RWPE1 (cell line): ENCODE measurements at places on chromosomes 6 and 20.

DNA sequence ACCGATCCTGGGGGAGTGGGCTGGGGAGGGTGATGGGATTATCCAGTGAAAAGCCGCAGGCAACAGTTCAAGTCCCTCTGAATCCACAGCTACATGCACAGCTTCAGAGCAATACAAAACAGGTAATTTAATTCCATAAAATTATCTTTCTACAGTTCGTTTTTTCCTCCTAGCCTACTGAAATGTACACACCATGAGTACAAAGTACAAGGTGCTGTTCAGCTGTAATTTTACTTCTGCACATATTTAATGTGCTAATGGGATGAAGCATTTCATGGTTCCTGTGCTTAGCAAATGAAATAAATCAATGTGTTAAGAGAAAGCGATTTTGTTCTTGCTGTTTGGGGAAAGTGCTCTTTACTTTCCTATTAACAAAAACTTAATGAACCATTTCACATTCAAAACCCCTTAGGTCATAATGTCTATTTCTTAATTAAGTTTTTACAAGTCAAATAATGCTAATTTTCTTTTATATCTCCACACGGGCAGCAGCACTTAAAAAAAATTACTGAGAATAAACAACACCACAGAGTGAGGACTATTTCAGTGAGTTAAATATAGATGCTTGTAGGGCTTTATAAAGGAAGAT is 71.8 kb downstream of the INSM1 start:
- DNase-seq = no peak

DNA sequence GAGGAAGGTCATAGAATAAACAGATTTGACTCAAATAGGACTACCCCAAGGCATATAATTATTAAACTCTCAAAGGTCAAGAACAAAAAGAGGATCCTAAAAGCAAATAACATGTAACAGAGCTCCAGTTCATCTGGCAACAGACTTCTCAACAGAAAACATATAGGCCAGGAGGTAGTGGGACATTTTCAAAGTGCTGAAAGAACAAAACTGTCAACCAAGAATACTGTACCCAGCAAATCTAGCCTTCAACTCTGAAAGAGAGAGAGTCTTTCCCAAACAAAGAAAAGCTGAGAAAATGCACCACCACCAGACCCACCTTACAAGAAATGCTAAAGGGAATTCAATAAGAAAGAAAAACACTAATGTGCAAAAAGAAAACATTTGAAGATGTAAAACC is 11.9 kb downstream of the NQO2 start:
- DNase-seq = no peak

GRCh38 chr6:137877606-137878005 is 10.5 kb downstream of the TNFAIP3 start:
- no peak for DNase-seq

- DNase-seq = no peak
Observed at GRCh38 chr6:53476964-53477363, 67.9 kb downstream of the GCLC start.

GRCh38 chr20:36833275-36834020 is 42.5 kb upstream of the TLDC2 start:
- DNase-seq = no peak

DNA sequence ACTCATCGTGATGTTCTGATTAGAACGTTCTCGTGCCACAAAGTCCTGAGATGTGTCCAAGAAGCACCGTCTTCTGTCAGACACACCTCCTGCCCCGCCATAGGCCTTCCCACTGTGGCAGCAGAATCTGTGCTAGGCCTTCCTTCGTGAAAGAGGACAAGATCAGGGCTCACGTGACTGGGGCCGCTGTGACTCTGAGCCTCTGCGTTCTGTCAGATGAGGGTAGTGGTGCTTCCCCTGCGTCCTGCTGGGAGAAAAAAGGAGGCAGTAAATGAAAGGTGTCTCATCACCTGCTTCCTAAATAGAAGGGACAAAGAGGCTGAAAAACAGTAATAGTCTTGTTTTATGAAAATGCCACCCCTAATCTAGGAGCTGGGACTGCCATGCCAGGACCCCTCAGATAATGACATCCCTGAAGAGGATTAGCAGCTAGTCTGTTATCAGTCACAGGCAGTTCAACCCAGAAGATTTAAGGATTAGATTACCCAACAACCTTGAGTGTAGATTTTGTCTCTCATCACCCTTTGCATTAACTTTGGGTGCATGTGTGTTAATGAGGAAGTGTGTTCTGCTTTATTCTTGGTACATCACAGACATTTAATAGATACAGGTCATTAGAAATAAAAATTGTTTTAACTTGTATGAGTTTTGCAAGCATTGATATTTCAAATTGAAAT is 4.1 kb downstream of the DNAJC5 start:
- no peak for DNase-seq

DNA sequence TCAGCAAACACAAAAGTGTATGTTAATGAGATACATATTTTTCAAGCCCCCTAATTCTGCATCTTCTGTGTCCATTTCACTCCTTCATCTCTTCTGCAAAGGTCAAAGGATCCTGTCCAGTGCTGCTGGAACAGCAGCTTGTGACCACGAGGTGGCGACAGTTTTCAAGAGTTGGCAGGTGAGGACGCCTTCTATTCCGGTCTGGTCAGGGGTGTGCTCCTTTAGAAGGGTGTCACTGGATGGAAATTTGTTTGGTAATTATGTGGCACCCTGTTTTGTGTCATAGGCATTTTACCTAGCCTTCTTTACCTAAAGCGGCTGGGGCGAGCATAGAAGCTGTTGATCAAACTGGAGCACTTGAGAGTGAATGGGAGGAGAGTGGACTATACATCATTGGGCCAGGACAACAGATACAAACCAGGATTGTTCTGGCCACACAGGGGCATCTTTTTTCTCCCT is 32.9 kb upstream of the ERVFRD-1 start:
- DNase-seq = peak; percentile 76

GRCh38 chr6:148653138-148653776 is 93.6 kb upstream of the UST start:
- DNase-seq = no peak

GRCh38 chr6:157326979-157327378 is 3.7 kb upstream of the TMEM242 start:
- no peak for DNase-seq

GRCh38 chr20:20224806-20225205 is 143.1 kb upstream of the INSM1 start:
- DNase-seq = no peak
